ENCODE measurements at places on chromosomes 16 and 17. TPM values are rescaled to one million over a fixed set of nuclear protein-coding genes. Genes with fewer than 3 reads are reported as not detected.

The KRTAP4-4 gene
- not detected for total RNA-seq

The SHISA9 gene
- total RNA-seq: 0.14 TPM

The TMEM238L gene
- not detected for total RNA-seq

The TNFRSF17 gene
- not detected for total RNA-seq

The MT1X gene
- 28.0 TPM for total RNA-seq

The ZG16B gene
- total RNA-seq: not detected

The METTL16 gene
- 25.6 TPM for total RNA-seq

The FADS6 gene
- not detected for total RNA-seq

The SLC6A2 gene
- total RNA-seq: not detected

DNA sequence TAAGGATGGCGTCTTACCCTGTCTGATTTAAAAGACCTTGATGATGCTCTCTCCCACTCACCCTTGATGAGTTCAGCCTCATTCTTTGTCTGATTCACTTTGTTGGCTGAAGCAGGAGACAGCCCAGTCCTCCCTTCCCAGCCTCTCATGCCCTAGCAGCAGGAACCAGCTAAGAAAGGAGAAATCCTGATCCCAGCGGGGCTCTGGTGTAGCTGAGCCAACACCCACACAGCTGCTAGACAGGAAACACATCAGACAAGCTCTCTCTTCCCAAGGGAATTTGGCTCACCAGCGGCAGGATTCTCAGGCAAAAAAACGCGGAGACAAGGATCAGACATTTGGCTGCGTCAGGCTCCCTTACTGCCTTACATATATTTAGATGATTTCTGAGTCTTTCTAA lies 211.5 kb downstream of the CDH11 start:
- DNase-seq: peak; percentile 30
- peak overlapping the region; percentile 81 for H3K27ac ChIP-seq
- no peaks in the 10 kb centered on the region for H3K27me3 ChIP-seq
- H3K36me3 ChIP-seq: no peaks in the 10 kb centered on the region
- H3K4me1 ChIP-seq: peaks cover 4% of the 10 kb centered on the region

DNA sequence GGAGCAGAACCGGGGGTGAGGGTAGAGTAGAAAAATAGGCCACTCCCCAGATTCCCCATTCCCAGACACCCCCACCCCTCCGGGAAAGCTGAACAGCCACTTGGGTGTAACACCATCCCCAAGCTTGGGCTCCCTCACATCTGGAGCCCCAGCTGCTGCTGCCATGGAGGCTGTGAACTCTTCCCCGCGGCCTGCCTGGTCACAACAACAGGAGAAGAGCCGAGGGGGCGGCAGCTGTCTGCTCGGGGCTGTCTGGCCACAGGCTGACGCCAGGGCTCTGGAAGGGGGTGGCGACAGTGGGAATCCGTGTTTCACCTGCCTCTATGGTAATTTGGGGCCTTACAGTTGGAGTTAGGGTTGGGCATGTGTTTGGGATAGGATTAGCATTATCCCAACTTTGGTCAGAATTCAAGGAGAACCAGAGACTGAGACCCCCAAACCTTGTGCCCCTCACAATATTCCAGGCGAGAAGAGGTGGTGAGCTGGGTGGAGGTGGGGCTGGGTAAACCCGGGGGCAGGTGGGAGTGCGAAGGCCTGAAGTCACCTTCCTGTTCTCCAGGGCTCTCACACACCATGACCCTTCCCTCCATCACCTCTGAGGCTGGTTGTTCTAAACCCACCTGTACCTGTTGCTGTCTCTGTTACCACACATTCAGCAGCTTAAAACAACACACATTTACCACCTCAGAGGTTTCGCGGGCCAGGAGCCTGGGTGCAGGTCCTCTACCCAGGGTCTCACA lies 29.7 kb upstream of the NXPH3 start:
- H3K27ac ChIP-seq: no peak overlapping the region
- peaks cover 7% of the 10 kb centered on the region for H3K27me3 ChIP-seq
- H3K36me3 ChIP-seq: no peaks in the 10 kb centered on the region
- no peak overlapping the region for H3K4me3 ChIP-seq
- peaks cover 10% of the 10 kb centered on the region for H3K4me1 ChIP-seq
- DNase-seq: no peak

DNA sequence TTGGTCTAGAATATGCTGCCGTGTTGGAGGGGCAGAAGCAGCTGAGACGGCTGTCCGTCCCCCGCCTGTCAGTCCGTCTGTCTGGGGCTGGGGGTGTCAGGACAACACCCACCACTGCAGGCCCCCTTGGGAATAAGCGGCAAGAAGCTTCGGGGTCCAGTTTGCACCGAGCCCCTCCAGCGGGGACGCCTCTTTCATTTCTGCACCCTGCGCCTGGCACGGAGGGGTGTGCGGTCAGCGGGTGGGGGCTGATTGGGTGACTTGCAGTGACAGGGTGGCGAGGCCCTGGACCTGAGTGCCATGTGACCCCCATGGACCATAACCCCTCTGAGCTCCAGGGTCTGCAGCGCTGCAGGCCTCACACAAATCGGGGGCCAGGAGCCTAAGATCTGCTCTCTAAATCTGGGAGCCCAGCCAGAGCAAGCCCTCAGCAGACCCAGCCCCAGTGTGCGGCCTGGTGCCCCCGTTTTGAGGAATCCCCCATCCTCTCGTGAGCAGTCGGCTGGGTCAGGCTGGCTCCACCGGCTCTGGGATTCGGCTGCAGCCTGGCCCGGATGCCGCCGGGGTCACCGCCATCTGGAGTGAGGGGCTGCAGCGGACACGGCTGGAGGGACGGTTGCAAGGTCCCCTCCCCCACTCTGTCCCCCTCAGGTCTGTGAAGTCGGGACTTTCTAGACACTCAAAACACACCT lies 8.3 kb downstream of the CBFA2T3 start:
- DNase-seq: peak; percentile 8
- H3K4me3 ChIP-seq: no peak overlapping the region
- no peaks in the 10 kb centered on the region for H3K4me1 ChIP-seq
- H3K36me3 ChIP-seq: no peaks in the 10 kb centered on the region
- H3K27me3 ChIP-seq: peaks cover 20% of the 10 kb centered on the region

- H3K4me1 ChIP-seq: peaks cover 7% of the 10 kb centered on the region
- H3K36me3 ChIP-seq: no peaks in the 10 kb centered on the region
Measured at GRCh38 chr16:86726340-86726739, 148.0 kb downstream of the FOXL1 start.

DNA sequence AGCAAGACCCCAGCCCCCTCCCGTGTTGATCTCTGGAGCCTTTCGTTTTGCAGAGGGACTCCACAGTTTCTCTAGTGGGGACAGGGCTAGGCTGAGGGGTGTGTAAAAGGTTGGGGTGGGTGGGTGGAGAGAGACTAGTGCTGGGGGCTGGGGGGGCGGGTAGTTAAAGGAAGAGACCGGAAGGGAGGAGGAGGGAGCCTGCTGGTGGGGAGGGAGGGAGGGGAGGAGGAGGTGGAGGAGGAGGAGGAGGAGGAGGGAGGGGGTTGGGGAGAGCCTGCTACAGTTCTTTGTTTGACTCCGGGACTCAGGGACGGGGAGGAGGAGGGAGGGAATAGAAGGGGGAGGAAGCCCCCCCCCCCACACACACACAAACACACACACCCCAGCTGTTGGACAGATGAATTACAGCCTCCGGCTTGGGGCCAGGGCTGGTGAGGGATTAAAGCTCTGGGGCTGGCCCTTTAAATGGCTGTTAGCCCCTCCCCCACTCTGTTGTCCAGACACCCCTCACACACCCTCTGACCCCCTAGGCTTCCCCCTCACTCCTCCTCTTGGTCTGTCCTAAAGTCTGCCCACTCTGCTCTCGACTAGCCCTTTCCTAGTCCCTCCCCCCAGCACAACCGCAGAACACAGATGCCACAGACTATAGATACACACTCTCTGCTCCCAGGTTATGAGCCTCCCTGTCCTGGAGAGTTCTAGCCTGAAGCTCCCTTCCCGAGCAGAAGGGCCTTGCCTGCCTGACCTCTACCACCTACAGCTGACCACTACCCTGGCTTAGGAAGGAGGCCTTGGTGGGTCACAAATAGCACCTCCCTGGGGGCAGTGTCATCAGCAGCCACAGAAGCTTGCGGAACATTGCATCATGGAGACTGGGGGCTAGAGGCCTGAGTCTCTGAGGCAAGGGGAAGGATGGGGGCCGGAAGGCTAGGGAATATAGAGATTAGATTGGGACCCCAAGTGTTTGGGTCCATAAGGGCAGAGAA lies 4.4 kb downstream of the KDM6B start:
- H3K36me3 ChIP-seq: no peaks in the 10 kb centered on the region
- peak overlapping the region; percentile 100 for H3K27ac ChIP-seq
- peak overlapping the region; percentile 80 for H3K4me3 ChIP-seq
- H3K27me3 ChIP-seq: no peaks in the 10 kb centered on the region
- DNase-seq: no peak

DNA sequence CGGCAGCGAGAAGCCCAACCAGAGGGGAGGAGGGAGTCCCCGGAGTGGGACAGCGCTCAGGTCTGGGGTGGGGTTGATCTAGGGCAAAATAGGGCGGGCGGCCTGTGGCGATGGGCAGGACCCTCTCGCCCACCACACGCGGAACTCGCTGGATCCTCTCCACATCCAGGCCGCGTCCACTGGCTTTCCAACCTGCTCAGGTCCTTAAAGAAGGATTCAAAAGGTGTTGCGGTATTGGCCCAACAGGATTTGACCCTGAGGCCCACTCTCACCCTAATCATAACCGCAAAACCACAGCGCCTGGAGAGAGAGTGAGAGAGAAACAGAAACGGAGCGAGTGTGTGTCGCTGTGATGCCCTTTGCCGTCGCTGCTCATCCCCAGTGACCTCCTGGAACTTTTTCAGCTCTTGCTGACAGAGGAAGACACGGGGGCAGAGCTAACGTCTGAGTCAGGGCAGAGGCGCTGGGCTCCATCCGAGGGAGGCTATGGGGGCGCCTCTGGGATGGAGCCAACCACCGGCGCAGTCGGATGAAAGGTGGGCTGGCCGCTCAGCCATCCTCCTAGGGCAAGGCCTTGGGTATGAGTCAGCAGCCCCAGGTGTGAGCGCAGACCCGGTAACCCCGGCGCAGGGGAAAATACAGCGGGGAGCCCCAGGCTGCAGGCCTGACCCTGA lies 16.7 kb upstream of the OR1F1 start:
- no peaks in the 10 kb centered on the region for H3K36me3 ChIP-seq
- DNase-seq: no peak
- H3K4me1 ChIP-seq: peaks cover 19% of the 10 kb centered on the region
- peaks cover 85% of the 10 kb centered on the region for H3K27me3 ChIP-seq
- H3K4me3 ChIP-seq: peak overlapping the region; percentile 6

DNA sequence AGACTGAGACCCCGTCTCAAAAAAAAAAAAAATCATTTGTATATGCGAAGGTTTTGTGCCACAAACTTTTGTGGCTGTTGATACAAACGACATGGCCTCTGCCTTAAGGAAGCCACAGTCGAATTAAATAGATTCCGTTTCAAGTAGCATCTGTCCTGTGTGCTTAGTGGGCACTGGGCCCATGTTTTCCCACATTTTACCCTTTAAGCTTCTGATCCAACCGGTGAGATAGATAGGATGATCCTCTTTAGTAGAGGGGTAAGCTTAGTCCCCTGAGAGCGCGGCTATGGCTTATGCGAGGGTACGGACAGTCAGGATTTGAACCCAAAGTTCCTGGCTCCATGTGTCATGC lies 776 bp upstream of the TMEM219 start:
- H3K27ac ChIP-seq: no peak overlapping the region
- no peak overlapping the region for H3K4me3 ChIP-seq
- no peaks in the 10 kb centered on the region for H3K27me3 ChIP-seq
- no peak for DNase-seq
- H3K4me1 ChIP-seq: peaks cover 8% of the 10 kb centered on the region
- H3K36me3 ChIP-seq: no peaks in the 10 kb centered on the region

- no peaks in the 10 kb centered on the region for H3K36me3 ChIP-seq
- H3K4me3 ChIP-seq: no peak overlapping the region
- H3K27me3 ChIP-seq: peaks cover 4% of the 10 kb centered on the region
- no peak for DNase-seq
- no peak overlapping the region for H3K27ac ChIP-seq
Measured at GRCh38 chr17:73690676-73691075, 46.4 kb upstream of the SDK2 start.

DNA sequence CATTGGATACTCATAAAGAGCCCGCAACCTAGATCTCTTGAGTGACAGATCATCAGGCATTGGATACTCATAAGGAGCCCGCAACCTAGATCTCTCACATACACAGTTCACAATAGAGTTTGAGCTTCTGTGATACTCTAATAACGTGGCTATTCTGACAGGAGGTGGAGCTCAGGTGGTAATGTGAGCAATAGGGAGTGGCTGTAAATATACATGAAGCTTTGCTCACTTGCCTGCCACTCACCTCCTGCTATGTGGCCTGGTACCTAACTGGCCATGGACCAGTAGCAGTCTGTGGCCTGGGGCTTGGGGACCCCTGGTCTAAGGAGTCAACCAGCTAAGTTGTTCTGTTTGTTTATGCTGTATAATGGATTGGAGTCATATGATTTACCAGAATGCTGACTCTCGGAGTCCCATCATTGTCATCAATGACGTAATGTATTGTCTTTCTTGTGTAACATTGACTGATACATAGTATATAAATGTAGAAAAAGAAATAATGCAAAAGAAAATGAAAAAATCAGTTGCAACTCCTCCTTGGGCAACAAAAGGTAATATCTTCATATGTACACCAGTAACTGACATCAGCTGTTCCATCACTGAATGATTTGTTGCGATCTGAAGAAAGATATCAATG lies 17.5 kb downstream of the ABCA9 start:
- peaks cover 21% of the 10 kb centered on the region for H3K4me1 ChIP-seq
- no peak overlapping the region for H3K4me3 ChIP-seq
- no peak for DNase-seq
- no peaks in the 10 kb centered on the region for H3K27me3 ChIP-seq
- no peak overlapping the region for H3K27ac ChIP-seq

DNA sequence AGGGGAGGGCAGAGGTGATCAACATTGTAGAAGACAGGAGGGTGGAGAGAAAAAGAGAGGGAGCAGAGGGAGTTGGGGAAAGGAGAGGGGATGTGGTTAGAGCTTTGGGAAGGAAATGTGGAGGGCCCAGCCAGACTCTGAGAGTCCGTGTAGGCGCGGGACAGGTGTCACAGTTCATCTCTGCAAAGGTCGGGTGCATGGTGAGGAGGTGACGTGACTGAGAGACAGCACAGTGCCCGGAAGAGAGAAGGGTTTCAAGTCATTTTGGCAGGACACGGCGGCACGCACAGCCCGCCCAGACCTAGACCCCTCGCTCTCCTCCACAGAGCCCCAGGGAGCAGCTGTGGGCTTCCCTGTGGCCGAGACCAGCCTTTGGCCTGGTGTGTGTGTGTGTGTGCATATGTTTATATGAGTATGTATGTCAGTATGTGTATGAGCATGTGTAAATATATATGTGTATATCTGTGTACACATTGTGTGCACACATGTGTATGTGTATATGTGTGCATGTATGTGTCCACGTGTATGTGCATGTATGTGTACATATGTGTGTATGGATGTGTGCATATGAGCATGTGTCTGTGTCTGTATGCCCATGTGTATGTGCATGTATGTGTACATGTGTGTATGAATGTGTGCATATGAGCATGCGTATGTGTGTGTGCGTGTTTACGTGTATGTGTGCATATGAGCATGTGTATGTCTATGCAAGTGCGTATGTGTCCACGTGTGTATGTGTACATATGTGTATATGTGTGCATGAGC lies 104.6 kb downstream of the SEC14L1 start:
- no peaks in the 10 kb centered on the region for H3K27me3 ChIP-seq
- no peaks in the 10 kb centered on the region for H3K36me3 ChIP-seq
- no peak for DNase-seq
- H3K27ac ChIP-seq: no peak overlapping the region
- no peak overlapping the region for H3K4me3 ChIP-seq
- H3K4me1 ChIP-seq: peaks cover 8% of the 10 kb centered on the region

- H3K4me1 ChIP-seq: peaks cover 3% of the 10 kb centered on the region
- H3K27ac ChIP-seq: peak overlapping the region; percentile 89
- H3K4me3 ChIP-seq: peak overlapping the region; percentile 65
- H3K36me3 ChIP-seq: peaks cover 13% of the 10 kb centered on the region
- no peaks in the 10 kb centered on the region for H3K27me3 ChIP-seq
Measured at GRCh38 chr17:76671912-76672262, 28.3 kb upstream of the ST6GALNAC1 start.

GRCh38 chr17:51372345-51373004 lies 112.1 kb downstream of the UTP18 start:
- H3K27ac ChIP-seq: no peak overlapping the region
- no peaks in the 10 kb centered on the region for H3K36me3 ChIP-seq
- H3K4me1 ChIP-seq: no peaks in the 10 kb centered on the region
